ENCODE measurements at places on chromosomes 12 and 14.

GRCh38 chr14:96091149-96091693 lies 52.1 kb downstream of the C14orf132 start:
- DNase-seq = no peak

GRCh38 chr12:1820191-1820895 lies at the start of gene LRTM2:
Gene LRTM2, plus strand, starts transcription at chr12:1820565. Its CDS starts 7,584 bp downstream, at chr12:1828149.
- DNase-seq = no peak

DNA sequence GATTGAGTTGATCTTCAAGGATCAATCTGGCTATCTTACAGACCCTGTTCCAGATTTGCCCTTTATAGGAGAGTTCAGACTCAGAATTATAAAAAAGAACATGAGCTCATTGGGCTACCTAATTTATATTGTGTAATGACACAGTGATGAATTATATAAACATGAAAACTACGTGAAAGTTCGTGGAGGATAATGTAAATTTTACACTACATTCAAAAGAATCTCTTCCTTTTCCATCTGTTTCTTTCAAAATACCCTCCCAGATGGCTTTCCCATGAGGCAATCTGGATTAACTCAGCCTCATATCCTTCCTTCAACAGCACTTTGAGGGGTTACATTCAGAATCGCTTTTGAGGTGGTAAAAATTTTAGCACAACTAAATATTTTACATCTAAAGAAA lies 129.3 kb downstream of the HMGA2 start:
- DNase-seq = no peak

GRCh38 chr12:51269174-51270066 lies 795 bp downstream of the SMAGP start:
- peak; percentile 43 for DNase-seq

- no peak for DNase-seq
Measured at GRCh38 chr12:93883436-93884154, 206.4 kb downstream of the CRADD start.

DNA sequence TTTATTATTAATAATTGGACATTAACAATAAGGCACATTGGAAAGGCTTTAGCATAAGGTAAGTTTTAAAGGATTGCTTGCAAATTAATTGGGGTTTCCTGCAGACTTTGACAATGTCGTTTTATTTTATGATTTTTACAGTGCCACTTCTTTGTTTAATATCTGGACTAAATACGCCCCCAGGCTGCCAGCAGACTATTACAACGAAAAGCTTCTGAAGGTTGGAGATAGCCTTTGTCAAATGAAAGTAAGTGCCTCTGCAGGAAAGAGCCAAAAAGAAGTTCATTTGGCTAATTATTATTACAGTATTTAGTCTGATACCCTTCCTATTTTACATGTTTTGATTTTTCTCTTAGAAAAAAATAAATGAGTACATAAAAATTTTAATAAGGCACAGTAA lies 11.3 kb downstream of the CFAP54 start:
- no peak for DNase-seq

GRCh38 chr14:61076556-61076955 lies 95.5 kb downstream of the SLC38A6 start:
- DNase-seq = no peak

- no peak for DNase-seq
Measured at GRCh38 chr14:69789118-69789640, 7.9 kb downstream of the SLC10A1 start.

DNA sequence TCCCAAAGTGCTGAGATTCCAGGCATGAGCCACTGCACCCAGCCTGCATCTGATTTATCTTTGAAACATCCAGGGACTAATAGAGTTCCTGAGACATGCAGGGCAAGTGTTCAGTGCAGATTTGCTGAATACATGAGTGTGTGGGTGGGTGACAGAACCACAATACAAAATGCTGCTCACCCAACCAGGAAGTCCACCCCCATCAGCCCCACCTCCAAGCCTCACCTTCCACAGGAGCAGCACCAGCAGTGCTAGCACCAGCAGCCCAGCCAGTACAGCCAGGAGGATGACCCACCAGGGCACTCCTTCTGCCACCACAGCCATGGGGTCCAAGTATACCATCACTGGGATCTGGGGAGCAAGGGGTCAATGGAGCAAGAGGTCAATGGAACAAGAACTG lies 20.0 kb downstream of the ITGA7 start:
- no peak for DNase-seq

GRCh38 chr14:101118746-101119591 lies 215.4 kb upstream of the RTL1 start:
- no peak for DNase-seq

DNA sequence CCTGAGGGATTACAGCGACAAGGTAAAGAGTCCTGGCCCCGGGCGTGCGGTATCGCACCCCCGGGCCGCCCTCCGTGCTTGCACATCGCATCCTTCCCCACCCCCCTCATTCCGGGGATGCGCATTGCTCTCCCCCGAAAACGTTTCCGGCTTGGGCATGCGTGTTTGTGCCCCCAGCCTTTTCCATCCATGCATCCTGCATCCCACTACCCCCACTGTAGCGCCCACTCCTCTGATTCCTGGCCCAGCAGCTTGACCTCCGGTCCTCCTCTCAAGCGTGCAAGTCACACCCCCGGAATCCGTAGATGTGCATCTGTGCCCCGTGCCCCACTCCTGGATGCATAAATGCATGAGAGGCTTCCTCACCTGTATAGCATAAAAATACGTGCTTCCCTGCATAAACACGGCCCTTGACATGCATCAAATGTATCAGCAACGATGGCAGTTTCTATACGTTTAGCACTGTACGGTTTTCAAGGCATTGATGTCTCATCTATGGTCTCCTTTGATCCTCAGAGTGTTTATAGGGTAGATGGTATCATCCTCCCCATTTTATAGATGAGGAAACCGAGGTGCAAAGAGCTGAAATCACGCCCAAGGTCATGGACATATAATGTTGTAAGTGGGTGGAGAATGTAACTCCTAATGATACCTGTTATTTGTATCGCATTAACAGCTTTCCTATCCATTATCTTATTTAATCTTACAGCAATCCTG lies 484 bp downstream of the RIC8B start:
- no peak for DNase-seq

GRCh38 chr14:71331403-71331802 lies 424.1 kb downstream of the PCNX1 start:
- no peak for DNase-seq

DNA sequence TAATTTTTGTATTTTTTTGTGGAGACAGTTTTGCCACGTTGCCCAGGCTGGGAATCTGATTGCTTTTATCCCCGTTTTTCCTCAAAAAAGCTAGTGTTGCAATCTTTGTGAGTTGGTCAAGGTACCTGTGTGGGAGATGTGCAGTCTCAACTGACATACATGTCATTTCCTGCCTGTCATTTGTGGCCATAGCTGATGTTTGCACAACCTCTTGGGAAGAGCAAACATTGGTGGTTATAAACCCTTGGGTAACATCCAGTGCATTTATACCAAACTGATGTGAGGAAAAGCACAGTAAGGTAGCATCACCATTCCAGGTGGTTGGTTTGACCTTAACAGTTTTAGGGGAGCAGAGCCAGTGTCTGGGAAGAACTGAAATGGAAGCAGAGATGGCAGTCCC lies 54.7 kb downstream of the ATG14 start:
- DNase-seq = no peak

DNA sequence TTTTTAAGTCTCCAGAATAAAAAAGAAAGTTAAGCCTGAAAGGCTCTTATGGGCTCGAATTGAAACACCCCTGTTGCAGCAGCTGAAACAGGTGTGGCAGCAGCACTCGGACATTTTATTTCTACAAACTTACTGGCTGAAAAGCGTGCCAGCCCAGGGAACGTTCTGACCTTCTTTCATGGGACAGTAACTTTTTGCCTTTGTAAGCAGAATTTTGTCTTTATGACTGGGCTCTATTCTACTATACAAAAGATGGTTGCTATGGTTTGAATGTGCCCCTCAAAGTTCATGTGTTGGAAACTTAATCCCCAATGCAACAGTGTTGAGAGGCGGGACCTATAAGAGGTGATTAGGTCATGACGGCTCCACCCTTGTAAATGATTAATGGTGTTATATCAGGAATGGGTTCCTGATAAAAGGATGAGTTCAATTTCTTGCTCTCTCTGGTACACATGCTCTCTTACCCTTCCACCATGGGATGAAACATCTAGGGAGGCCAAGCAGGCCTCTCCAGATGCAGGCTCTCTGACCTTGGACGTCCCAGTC lies 52.7 kb downstream of the PELI2 start:
- DNase-seq = no peak

GRCh38 chr14:99274346-99275221 lies 2.6 kb upstream of the BCL11B start:
- no peak for DNase-seq

GRCh38 chr12:18998343-18999261 lies 130.9 kb upstream of the PLEKHA5 start:
- DNase-seq = no peak

GRCh38 chr14:68594737-68595380 lies 198.0 kb downstream of the ZFP36L1 start:
- no peak for DNase-seq

DNA sequence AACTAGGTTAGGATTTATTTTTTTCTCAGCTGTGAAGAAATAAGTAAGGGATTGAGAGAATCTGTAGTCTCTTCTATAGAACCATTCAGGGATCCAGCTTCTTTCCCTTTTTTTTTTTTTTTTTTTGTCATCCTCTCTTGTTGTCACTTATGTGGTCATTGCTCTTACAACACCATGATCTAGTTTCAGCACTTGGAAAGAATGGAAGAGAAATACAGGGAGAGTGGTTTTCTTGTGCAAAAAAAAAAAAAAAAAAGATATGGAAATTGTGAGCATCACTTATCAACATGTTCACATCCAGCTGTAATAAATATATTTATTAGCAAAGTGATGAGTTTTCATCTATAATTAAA lies 599.3 kb downstream of the SLC6A15 start:
- no peak for DNase-seq

DNA sequence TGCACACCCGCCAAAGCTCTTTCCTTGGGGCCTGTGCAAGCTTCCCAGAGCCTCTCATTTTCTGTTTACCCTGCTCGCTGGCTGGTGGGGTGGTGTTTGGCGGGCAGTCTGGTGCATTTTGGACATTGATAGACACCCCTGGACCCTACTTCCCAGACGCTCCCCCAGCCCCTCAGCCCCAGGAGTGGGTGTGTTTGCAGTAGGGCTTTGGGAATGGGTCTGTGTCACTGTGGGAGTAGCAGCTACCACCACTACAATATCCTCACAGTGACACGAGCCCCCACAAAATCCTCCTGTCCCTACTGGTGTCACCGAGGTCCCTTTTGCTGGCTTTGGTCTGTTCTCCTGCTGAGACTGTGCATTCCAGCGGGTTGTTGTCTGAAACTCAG lies 371.3 kb downstream of the TMEM121 start:
- no peak for DNase-seq

DNA sequence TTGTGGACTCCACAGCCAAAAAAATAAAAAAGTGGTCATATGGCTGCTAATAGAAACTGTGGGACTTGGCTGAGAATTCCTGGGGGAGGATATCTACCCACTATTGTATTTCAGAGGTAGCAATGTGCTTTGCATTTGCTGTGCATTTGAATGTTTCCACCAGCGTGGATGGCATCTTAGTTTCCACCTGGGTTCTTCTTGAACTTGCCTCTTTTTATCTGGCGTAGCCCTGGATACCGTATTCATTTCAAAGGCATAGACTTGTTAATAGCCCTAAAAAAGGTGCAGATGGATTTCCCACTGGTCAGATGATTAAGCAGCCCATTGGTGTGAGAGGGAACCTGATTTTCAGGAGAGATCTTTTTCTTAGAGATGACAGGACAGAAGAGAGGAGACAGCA lies 1.9 kb upstream of the MYF5 start:
- no peak for DNase-seq

- no peak for DNase-seq
Measured at GRCh38 chr12:123050331-123050831, 69.9 kb downstream of the ARL6IP4 start.

GRCh38 chr14:100747021-100747586 lies 20.4 kb downstream of the DLK1 start:
- no peak for DNase-seq

DNA sequence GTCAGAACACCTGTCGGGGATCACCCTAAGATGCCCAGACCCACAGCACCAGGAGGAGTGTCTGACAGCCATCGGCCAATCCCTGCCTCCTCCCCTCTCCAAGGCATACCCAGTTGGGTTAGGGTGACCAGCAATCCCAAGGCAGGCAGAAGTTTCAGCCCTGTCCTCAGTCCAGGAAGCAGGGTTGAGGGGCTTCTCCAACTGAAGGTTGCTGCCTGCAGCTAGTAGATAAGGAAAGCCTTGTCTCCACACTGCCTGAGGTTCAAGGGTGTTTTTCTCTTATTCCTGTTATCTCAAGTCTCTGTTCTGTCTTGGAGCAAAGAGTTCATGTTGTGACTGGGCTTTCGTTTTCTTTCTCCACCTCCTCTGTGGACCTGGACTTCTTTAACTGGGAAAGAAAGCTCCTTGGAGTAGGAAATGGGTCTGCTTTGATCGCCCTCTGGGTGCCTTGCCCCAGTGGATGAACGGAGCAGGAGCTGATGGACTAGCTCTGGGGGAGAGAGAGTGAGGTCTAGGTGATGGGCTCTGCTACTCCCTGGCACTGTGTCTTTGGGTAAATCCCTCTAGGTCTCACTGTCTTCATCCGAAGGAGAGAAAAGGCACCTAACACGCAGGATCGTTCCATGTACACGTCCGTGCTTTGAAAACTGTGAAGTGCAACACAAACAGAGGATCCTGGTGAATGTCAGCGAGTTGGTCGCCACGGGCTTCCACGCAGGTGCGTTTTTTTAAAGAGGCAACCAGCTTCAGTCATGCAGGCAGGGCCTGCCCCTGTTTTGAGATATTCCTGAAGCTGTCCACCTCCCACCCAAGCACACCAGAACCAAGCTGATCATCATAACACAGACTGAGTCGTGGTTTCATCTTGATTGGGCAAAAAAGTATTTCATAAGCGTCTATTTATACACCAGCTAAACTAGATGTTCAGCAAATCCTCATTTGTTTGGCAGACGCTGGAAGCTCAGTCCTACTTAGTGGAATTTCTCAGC lies 52.5 kb upstream of the FOXN3 start:
- no peak for DNase-seq

- no peak for DNase-seq
Measured at GRCh38 chr14:79256380-79256779, 954.9 kb downstream of the DIO2 start.

DNA sequence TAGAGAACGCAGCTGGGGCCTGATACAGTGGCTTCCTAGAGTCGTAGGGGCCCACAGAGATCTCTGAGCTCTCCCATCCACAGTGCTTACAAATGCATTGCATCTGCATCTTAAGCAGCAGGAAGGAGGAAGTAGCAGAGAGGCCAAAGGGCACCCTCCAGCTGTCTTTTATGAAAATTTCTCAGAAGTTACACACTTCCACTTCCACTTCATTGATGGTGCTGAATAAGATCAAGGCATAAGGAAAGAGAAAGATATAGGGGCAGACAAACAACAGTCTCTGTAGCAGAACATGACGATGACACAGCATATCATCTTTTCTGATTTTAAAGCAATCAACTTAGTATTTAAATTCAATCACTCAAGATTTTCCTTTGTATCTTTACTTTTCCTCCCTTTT lies 51.6 kb upstream of the ABCC9 start:
- no peak for DNase-seq

DNA sequence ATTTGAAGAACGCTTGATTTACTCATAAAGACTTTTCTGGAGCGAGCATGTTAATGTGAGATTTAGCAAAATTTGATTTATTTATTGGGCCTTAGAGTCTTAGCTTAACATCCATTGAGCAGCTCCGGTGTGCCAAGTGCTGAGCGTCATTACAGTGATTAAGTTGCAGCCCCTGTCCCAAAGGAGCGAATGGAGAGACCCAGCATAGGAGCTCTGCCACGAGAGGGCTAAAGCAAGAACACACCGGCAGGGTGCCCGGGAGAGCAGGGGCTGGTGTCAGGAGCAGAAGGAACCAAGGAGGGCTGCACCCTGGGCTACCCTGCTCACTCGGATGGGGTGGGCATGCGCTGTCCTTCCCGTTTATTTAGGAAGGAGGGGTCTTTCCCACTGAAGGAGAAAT lies 50.6 kb downstream of the PPP2R5C start:
- DNase-seq = no peak

All from activated T-helper 1 cell treated with Interleukin-2 at 50 U/mL for 16 hours (primary cell).